Left forelimb (tissue), 1 donor: ENCODE measurements at places on chromosomes 11 and 22.

GRCh38 chr11:726278-727220 lies 20.5 kb downstream of the EPS8L2 start:
- DNase-seq = no peak

DNA sequence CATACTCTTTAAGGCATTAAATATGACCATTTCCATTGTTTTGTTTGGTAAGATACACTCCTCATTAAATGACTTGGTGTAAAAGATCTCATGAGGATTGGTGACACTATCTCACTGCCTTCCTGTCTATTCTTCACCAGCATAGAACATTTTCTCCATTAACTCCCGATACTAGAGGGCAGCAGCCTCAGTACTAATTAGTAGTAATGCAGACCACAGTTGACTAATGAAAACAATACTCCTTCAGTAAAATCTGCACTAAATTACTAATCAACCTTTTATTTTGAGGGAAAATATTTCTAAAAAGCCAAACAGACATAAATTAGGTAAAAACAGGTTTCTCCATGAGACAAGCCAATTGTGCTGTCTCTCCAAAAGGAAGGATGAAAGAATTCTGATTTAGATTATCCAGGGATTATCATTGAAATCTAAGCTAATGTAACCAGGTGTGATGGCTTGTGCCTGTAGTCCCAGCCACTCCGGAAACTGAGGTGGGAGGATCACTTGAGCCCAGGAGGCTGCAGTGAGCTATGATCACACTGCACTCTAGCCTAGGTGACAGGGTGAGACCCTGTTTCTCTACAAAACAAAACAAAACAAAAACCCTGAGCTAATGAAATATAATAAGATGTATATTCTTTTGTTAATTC lies 9.4 kb downstream of the PGM2L1 start:
- no peak for DNase-seq

GRCh38 chr11:12170984-12171383 lies 60.6 kb downstream of the MICAL2 start:
- no peak for DNase-seq

DNA sequence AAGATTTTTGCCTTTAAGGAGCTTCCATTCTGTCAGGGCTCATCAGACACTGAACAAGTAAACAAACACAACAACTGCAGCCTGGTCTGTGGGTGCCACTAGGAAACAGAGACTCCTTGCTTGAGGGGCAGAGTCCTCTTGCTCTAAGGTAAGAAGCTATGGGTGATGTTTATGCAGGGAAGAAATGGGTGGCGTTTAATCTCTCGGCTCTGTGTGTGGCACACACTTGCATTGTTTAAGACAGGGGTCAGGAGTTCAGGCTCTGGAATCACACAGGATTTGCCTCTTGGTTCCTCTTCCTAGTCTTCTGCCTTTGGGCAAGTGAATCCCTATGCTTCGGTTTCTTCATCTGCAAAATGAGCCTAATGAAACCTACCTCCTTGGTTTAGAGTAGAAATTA lies 90.3 kb downstream of the PRR5L start:
- no peak for DNase-seq

- peak; percentile 65 for DNase-seq
Observed at GRCh38 chr11:45922425-45923082, at the start of gene LARGE2. LARGE2 (plus strand) TSS chr11:45922656; CDS start chr11:45922883, 227 bp downstream.

GRCh38 chr22:47622541-47622940 lies 860.1 kb downstream of the TBC1D22A start:
- DNase-seq = no peak

DNA sequence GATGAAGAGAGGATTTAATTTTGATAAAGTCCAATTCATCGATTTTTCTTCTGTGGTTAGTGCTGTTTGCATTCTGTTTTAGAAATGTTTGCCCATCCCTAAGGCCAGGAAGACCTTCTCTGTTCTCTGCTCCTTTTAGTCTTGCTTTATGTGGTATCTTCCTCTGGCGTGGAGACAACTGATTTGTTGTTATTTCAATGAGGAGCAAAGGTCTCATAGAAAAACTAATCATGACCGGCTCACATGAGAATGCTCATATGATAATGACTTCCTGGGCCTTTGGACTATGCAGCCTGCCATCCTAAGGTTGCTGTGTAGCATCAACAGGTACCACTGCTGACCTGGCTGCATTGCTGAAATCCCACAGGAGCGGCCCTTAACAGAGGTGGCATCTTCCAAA lies 19.8 kb downstream of the SCGB1A1 start:
- no peak for DNase-seq
